ENCODE measurements at places on chromosomes 5 and 9.

GRCh38 chr9:134169724-134170401 is 5.5 kb upstream of the RNU6ATAC start:
- no peaks in the 10 kb centered on the region for H3K27me3 ChIP-seq
- H3K4me1 ChIP-seq, result peaks cover under 1% of the 10 kb centered on the region
- H3K36me3 ChIP-seq, result no peaks in the 10 kb centered on the region
- H3K27ac ChIP-seq, result no peak overlapping the region
- DNase-seq, result no peak

DNA sequence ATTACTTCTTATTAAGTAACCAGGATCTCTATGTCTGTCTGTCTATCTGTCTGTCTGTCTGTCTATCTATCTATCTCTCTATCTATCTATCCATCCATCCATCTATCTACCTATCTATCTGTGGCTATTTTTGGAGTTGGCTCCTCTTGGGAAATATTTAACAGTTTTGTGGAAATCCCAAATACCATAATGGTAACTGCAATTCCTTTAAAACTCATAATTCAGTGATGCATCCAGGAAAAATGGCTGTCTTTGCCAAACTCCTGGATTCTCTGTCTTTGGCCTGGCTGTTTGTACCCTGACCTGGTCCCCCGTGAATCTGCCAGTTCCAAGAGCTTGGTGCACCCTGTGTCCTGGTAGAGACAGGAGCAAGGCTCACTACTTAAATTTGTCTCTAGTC is 197.0 kb downstream of the PCSK1 start:
- H3K27me3 ChIP-seq, result no peaks in the 10 kb centered on the region
- H3K27ac ChIP-seq, result no peak overlapping the region
- no peak for DNase-seq
- no peaks in the 10 kb centered on the region for H3K4me1 ChIP-seq
- peaks cover 3% of the 10 kb centered on the region for H3K36me3 ChIP-seq

- peaks cover 71% of the 10 kb centered on the region for H3K4me1 ChIP-seq
- H3K27me3 ChIP-seq, result no peaks in the 10 kb centered on the region
- DNase-seq, result peak; percentile 29
- H3K36me3 ChIP-seq, result no peaks in the 10 kb centered on the region
- H3K4me3 ChIP-seq, result peak overlapping the region; percentile 82
Observed at GRCh38 chr5:2537378-2538145, 213.9 kb downstream of the IRX2 start.

DNA sequence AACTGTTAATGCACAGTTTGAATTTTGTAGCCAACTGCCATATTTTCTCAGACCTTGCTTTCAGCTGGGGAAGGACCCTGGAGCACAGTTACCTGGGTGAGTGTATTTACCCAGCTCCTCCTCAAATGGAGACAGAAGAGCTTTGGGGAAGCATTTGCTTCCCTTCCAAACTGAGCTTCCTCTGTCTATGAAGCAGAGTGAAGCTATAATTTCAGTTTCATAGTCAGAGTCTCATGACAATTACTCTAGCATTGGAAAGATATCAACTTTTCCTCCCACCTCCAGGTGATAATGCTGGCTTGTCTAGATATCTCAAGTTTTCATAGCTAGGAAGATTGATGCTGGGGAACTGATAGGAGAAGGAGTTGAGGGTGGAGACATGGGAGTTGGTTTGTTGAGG is 406.4 kb upstream of the CLINT1 start:
- H3K4me1 ChIP-seq, result no peaks in the 10 kb centered on the region
- H3K36me3 ChIP-seq, result no peaks in the 10 kb centered on the region
- H3K27me3 ChIP-seq, result no peaks in the 10 kb centered on the region
- H3K27ac ChIP-seq, result peak overlapping the region; percentile 13

DNA sequence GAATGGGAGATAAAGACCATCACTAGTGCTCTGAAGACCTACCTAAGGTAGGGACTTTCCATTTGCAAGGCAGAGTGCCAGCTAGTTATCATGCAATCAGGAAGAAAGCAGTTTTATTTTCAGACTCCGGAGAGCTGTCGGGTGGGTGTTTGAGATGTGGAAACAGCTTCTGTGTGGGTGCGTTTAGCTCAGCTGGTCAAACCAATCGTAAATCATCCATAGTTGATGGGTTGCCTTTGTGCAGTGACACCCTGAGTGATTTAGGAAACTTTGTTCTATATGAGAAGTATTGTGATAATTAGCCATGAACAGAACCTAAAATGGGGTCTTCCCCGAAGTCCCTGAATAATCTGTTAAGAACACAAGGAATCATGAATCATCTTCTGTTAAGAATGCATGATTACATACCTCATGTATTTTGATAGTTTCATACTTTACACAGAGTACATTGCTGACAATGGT is 284.3 kb downstream of the ARHGAP26 start:
- no peak overlapping the region for H3K27ac ChIP-seq
- H3K4me1 ChIP-seq, result peaks cover 12% of the 10 kb centered on the region
- no peak for DNase-seq
- no peaks in the 10 kb centered on the region for H3K36me3 ChIP-seq
- H3K27me3 ChIP-seq, result no peaks in the 10 kb centered on the region

DNA sequence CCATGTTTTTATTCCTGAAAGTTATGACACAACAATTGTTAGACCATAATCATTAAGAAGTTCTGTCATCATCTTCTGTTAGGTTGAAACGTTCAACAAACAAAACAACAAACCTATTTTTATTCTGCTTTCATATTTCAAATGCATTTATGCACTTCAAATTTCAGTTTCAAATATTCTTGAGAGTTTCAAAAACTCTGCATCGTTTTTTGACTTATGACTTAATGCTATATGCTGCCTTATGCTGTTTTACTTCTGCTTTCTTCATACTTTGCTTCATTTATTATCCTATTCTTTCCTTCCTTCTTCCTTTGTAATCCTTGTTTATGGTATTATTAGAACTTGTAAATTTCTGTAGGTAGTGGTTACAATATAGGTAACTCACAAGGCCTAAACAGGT is 95.0 kb downstream of the PCSK1 start:
- H3K27me3 ChIP-seq, result no peaks in the 10 kb centered on the region
- no peaks in the 10 kb centered on the region for H3K36me3 ChIP-seq
- no peak overlapping the region for H3K4me3 ChIP-seq
- peaks cover under 1% of the 10 kb centered on the region for H3K4me1 ChIP-seq
- no peak for DNase-seq

GRCh38 chr5:80834710-80835109 is 125.5 kb upstream of the RASGRF2 start:
- no peak overlapping the region for H3K4me3 ChIP-seq
- no peaks in the 10 kb centered on the region for H3K27me3 ChIP-seq

DNA sequence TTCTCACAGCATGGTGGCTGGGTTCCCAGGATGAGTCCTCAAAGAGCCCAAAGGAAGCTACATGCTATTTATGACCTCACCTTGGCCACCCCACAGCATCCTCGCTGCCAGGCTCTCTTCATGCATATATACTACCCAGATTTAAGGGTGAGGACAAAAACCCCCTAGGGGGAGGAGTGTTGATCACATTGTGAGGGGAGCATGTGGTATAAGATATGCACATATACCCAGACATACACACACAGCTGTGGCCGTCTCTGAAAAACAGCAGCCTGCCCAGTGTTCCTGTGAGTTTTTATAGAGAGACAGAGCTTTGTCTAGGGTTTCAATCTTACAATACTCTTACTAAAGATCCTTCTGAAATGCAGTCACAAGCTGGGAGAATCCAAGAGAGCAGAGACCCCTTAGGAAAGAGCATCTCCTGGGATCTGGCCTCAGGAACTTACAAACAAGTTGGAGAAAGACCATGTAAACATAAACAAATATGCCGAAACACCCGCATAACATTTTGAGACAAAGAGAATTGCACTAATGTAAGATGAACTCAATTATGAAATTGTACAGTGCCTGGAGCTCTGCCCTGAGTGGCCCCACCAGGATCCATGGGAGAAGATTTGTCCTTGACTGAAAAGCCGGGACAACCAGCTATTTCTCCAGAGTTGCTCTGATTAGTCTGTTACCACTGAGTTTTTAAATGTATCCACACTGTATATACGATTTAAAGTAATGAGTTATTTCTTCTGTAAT is 146.4 kb downstream of the GADD45G start:
- H3K4me1 ChIP-seq, result peaks cover 45% of the 10 kb centered on the region
- peaks cover 12% of the 10 kb centered on the region for H3K27me3 ChIP-seq
- no peak overlapping the region for H3K4me3 ChIP-seq
- no peaks in the 10 kb centered on the region for H3K36me3 ChIP-seq
- DNase-seq, result no peak
- no peak overlapping the region for H3K27ac ChIP-seq

- no peak for DNase-seq
- H3K36me3 ChIP-seq, result no peaks in the 10 kb centered on the region
- peaks cover 21% of the 10 kb centered on the region for H3K4me1 ChIP-seq
- H3K27ac ChIP-seq, result no peak overlapping the region
Observed at GRCh38 chr9:114804505-114804904, 1.3 kb downstream of the TNFSF15 start.

- no peak overlapping the region for H3K4me3 ChIP-seq
- no peaks in the 10 kb centered on the region for H3K36me3 ChIP-seq
- no peaks in the 10 kb centered on the region for H3K4me1 ChIP-seq
- no peak overlapping the region for H3K27ac ChIP-seq
- no peak for DNase-seq
- H3K27me3 ChIP-seq, result peaks cover 59% of the 10 kb centered on the region
Observed at GRCh38 chr5:1363160-1363559, 18.3 kb upstream of the CLPTM1L start.

DNA sequence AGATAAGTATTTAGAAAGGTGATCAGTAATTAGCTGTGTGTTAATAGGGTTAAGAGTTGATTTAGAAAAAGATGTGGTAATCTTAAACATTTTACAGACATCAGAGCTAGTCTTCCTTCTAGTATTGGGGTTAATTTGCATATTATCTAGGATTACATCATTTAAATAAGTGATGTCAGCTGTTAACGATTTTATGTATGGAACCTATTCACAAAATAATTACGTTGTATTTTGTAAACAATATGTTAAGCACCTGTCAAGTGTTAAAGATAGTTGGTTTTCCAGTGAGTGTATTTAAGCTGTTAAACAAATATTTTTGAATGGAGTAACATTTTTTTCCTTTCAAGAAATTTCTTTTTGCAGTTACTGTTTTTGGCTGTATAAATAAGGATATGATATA is 2.2 kb downstream of the DCP2 start:
- no peak for DNase-seq
- H3K4me1 ChIP-seq, result peaks cover 51% of the 10 kb centered on the region
- peaks cover 4% of the 10 kb centered on the region for H3K36me3 ChIP-seq

DNA sequence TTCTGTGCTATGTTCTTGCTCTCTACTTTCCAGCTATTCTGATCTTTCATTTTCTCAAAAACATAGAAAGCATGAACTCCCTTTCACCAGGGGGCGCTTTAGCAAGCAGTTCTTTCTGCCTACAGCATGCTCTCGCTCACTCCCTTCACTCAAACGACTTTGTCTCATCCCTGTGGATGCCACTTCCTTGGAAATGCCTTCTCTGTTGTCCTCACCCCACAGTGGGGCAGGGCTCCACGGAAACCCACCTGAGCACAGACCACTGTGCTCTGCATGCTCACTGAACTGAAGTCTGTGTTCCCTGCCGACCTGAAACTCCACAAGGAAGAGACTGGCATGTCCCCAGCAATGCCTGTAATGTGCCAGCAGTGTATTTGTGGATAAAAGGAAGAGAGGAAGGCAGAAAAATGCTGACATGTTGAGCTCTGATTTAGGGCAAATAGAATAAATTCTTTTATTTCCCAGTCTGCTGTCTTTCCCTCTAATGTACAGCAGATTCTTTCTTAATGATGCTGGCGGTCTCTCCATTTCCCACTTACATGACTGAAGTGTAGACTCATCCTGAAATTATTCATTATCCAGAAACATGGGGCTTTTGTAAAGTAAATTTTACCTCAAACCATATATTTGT is 4.9 kb upstream of the ROR2 start:
- H3K27ac ChIP-seq, result no peak overlapping the region
- peak; percentile 76 for DNase-seq
- H3K4me3 ChIP-seq, result peak overlapping the region; percentile 39
- H3K36me3 ChIP-seq, result no peaks in the 10 kb centered on the region

DNA sequence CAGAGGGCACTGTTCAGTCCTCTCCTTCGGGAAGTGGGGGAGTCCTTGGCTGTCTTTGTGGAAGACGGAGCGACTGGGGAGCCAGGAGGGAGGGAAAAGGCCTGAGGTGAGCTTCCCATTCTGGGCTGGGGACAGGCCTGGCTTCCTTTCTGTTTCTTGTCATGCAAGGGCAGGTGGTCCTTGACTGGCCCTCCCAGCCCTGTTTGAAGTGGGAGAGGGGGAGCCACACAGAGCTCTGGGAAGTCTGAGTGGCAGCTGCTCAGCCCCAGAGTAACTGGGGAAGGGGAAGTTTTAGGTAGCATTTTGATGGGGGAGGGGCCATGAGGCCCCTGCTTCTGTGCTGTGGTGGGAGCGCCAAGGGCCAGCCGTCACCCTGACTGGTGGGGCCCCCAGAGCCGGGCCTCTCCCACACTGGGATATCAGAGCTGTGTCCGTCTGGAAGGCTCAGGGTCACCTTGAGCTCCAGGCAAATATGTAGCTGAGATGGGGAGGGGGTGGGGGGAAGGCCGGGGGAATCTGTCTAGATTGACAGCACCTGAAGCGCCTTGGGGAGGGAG is 6.5 kb downstream of the UNC5A start:
- H3K27ac ChIP-seq, result no peak overlapping the region
- no peaks in the 10 kb centered on the region for H3K4me1 ChIP-seq
- peaks cover 93% of the 10 kb centered on the region for H3K27me3 ChIP-seq
- no peaks in the 10 kb centered on the region for H3K36me3 ChIP-seq
- H3K4me3 ChIP-seq, result peak overlapping the region; percentile 51

DNA sequence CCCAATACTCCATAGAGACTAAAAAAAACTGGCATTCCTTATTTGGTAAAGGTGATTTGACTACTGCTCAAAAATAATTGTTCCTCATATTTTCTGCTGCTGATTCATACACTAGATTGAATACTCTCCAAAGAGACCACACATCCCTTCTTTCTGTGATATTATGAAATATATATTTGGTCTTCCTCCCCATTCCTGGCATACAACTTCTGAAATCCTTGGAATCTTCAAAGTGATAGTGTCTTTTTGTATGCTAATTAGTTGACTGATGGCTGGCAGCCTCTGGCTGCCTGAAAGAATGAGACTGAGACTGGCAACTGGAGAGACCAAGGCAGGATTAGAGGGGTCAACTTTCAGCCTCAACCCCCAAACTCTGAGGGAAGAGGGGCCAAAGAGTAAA is 348.0 kb upstream of the RFX3 start:
- no peaks in the 10 kb centered on the region for H3K36me3 ChIP-seq
- no peak for DNase-seq
- peaks cover 5% of the 10 kb centered on the region for H3K4me1 ChIP-seq
- H3K27me3 ChIP-seq, result no peaks in the 10 kb centered on the region
- H3K27ac ChIP-seq, result no peak overlapping the region
- no peak overlapping the region for H3K4me3 ChIP-seq

- no peak overlapping the region for H3K27ac ChIP-seq
- no peaks in the 10 kb centered on the region for H3K36me3 ChIP-seq
- H3K4me1 ChIP-seq, result peaks cover 18% of the 10 kb centered on the region
- no peak for DNase-seq
- peak overlapping the region; percentile 48 for H3K4me3 ChIP-seq
Observed at GRCh38 chr9:126617003-126617822, 3.5 kb downstream of the LMX1B start.

- peak; percentile 34 for DNase-seq
- H3K4me3 ChIP-seq, result no peak overlapping the region
- no peaks in the 10 kb centered on the region for H3K36me3 ChIP-seq
- no peaks in the 10 kb centered on the region for H3K27me3 ChIP-seq
- no peak overlapping the region for H3K27ac ChIP-seq
- H3K4me1 ChIP-seq, result no peaks in the 10 kb centered on the region
Observed at GRCh38 chr9:100700689-100701318, 122.9 kb downstream of the CAVIN4 start.

GRCh38 chr9:16030528-16031185 is 477.8 kb downstream of the CCDC171 start:
- no peaks in the 10 kb centered on the region for H3K36me3 ChIP-seq
- H3K4me1 ChIP-seq, result no peaks in the 10 kb centered on the region
- H3K27ac ChIP-seq, result no peak overlapping the region
- no peak for DNase-seq

GRCh38 chr5:141870871-141871270 is 7.3 kb downstream of the PCDH1 start:
- no peak for DNase-seq
- H3K4me1 ChIP-seq, result peaks cover 43% of the 10 kb centered on the region
- H3K4me3 ChIP-seq, result no peak overlapping the region
- H3K27ac ChIP-seq, result no peak overlapping the region

All from neural crest cell (in vitro differentiated cells).